ENCODE measurements at places on chromosomes 3 and 15.

DNA sequence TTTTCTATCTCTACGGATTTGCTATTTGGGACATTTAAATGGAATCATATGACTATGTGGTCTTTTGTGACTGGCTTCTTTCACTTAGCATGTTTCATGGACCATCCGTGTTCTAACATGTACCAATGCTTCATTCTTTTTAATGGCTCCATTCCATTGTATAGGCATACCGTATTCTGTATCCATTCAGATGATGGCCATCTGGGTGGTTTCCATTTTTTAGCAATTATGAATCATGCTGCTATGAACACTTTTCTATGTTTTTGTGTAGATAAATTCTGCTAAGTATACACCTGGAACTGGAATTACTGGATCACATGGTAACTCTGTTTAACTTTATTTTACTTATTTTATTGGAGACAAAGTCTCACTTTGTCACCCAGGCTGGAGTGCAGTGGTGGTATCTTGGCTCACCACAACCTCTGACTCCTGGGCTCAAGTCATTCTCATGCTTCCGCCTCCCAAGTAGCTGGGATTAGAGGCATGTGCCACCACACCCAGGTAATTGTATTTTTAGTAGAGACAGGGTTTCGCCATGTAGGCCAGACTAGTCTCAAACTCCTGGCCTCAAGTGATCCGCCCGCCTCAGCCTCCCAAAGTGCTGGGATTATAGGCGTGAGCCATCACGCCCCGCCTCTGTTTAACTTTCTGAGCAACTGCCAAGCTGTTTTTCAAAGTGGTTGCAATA lies 13.4 kb downstream of the UBP1 start:
- no peak for DNase-seq

DNA sequence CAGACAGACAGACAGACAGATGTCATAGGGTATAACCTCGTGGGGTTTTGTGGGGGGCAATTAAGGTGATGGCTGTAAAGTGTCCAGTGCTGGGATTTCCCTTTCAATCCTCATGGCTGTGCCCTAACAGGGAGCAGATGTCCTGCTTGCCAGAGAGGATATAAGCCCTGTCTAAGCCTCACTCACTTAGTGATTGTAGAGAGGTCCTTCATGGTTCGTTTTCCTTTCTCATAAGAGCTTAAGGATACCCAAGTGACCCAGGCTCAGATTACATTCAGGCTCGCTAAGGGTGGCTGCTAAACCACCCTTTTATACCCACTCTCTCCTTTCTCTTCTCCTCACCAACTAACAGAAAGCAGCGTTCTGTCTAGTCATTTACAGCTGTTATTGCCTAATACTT lies 19.2 kb downstream of the LYSMD2 start:
- no peak for DNase-seq

- peak; percentile 19 for DNase-seq
Measured at GRCh38 chr15:40282869-40283614, at the start of gene ANKRD63. Gene ANKRD63 (minus strand): TSS chr15:40283064. CDS start chr15:40282586, 478 bp downstream.

- DNase-seq = no peak
Measured at GRCh38 chr3:12190832-12191231, 32.1 kb upstream of the TIMP4 start.

DNA sequence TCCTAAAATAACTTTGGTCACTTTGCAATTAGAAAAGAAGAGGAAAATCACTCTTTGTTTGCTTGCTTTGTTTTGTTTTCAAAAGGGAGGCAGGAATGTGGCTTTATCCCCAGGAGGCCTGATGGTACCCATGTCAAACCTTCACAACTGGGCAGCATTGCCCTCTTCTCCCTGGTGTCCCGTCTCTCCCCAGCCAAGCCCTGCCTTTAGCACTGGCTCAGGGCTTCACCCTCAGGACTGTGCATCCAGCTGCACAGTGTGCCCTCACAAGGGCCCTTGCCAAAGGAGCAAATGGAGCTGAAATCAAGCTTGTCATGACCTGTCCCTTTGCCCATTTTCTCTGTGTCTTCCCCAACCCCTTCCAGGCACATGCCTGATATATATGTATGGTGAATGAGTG lies 29.1 kb upstream of the ATP13A5 start:
- DNase-seq = no peak

DNA sequence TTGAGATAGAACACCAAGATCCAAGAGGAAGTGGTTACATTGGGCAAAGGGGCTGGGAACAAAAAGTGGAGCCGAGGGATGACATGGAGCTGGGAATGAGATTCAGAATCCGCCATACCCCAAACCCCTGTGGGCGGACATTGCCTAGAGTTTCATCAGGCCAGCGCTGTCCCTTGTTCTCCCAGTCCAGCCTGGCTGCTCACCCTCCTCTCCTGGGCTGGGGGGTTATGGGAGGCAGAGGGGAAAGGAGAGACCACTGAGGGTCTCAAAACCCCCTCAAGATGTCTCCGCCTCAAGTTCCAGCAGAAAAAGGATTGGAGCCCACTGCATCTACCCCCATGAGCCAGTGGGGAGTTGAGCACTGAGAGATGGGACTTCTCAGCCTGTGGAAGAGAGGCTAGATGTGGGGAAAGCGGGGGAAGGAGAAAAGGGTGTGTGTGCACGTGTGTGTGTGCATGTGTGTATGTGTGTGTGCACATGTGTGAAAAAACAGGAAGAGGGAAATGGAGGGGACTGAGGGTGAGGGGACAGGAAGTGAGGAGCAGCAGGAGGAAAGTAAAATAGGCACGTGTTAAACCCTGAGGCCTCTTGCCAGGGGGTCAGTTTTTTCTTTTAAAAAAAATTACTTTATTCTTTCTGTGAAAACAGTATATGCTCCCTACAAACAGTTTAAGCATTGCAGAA lies 14.3 kb downstream of the GRM2 start:
- DNase-seq = no peak

- DNase-seq = no peak
Measured at GRCh38 chr3:89372456-89372855, 265.0 kb downstream of the EPHA3 start.

DNA sequence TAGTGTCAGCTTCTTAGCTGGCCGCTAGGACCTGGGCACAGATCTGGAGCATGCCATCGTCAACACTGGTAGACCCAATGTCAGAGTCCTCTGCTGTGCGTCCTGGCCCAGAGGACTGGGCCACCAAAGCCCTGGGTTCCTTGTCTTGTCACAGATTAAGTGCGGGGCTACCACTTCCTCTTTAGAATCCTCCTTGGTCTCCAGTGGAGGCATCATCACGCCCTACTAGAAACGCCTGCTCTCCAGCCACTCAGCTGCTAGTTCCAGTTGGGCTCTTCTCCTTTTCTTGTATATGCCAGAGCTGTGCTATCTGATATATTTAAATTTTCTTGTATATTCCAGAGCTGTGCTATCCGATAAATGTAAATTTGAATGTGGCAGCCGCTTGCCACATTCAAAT lies 11.2 kb downstream of the PPCDC start:
- DNase-seq = no peak

DNA sequence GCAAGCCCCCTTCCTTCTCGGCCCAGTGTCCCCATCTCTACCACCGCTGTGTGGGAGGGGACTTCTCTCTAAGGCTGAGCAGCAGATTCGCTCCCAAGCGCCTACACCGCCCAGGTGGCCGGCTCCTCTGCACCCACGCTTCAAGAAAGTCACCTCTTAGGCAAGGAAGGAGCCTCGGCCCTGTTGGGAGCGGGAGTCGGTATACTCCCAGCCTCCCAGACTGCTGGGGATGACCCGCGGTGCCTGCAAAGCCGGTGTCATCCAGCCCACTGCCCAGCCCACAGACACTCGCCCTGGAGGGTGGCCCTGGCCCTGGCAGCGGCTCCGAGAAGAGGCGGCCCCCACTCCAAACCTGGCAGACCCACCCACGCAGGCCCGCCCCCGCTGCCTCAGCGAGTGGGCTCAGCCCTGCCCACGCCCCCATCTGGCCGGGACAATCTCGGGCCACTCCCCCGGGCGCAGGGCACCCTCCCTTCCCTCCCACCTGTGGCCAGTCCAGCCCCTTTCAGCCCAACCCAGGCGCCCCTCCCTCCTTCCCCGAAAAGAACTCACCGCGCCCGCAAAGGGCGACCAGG lies 396 bp downstream of the CHRNB4 start:
- DNase-seq = no peak

- no peak for DNase-seq
Measured at GRCh38 chr15:81776976-81777375, 268.8 kb downstream of the MEX3B start.
